ENCODE measurements at places on chromosomes 11 and 22. TPM values are rescaled to one million over a fixed set of nuclear protein-coding genes. Genes with fewer than 3 reads are reported as not detected.

GRCh38 chr11:3942956-3943497 lies 87.6 kb downstream of the STIM1 start:
- no peaks in the 10 kb centered on the region for H3K27me3 ChIP-seq
- DNase-seq = no peak
- H3K36me3 ChIP-seq = no peaks in the 10 kb centered on the region
- H3K27ac ChIP-seq = no peak overlapping the region

DNA sequence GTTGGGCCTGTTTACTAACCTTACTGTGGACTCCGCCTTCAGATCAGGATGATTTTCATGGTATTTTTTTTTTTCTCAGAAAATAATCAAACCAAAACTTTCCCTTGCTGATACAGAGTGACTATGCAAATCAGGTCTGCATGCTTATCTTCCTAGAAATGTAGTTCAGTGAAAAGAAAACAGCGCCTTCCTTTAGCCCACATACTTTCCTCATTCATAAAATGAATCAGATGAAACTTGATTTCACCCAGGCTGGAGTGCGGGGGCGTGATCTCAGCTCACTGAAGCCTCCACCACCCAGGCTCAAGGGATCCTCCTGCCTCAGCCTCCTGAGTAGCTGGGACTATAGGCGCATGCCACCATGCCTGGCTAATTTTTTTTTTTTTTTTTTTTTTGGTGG lies 26.0 kb downstream of the ZNRF3 start:
- DNase-seq = no peak
- H3K36me3 ChIP-seq = no peaks in the 10 kb centered on the region
- H3K27ac ChIP-seq = no peak overlapping the region
- H3K4me1 ChIP-seq = peaks cover 41% of the 10 kb centered on the region

GRCh38 chr22:43616645-43617044 lies 195.5 kb downstream of the EFCAB6 start:
- no peak for DNase-seq
- H3K27me3 ChIP-seq = no peaks in the 10 kb centered on the region
- no peaks in the 10 kb centered on the region for H3K36me3 ChIP-seq
- H3K27ac ChIP-seq = no peak overlapping the region

GRCh38 chr11:110883256-110883655 lies 171.0 kb upstream of the ARHGAP20 start:
- H3K27me3 ChIP-seq = no peaks in the 10 kb centered on the region
- DNase-seq = no peak
- H3K27ac ChIP-seq = no peak overlapping the region
- H3K36me3 ChIP-seq = no peaks in the 10 kb centered on the region

GRCh38 chr11:71309611-71310010 lies 57.2 kb upstream of the SHANK2 start:
- DNase-seq = no peak
- peaks cover 21% of the 10 kb centered on the region for H3K27me3 ChIP-seq
- no peaks in the 10 kb centered on the region for H3K4me1 ChIP-seq
- no peaks in the 10 kb centered on the region for H3K36me3 ChIP-seq
- H3K4me3 ChIP-seq = no peak overlapping the region

SPDYC gene
- not detected for polyA plus RNA-seq
